ENCODE measurements at places on chromosomes 2 and 18.

- no peak for DNase-seq
- H3K27me3 ChIP-seq, result no peaks in the 10 kb centered on the region
- H3K36me3 ChIP-seq, result peaks cover 58% of the 10 kb centered on the region
- peak overlapping the region; percentile 73 for H3K27ac ChIP-seq
- H3K4me3 ChIP-seq, result no peak overlapping the region
- peaks cover 16% of the 10 kb centered on the region for H3K4me1 ChIP-seq
Observed at GRCh38 chr18:45876161-45876560, 50.7 kb downstream of the SIGLEC15 start.

DNA sequence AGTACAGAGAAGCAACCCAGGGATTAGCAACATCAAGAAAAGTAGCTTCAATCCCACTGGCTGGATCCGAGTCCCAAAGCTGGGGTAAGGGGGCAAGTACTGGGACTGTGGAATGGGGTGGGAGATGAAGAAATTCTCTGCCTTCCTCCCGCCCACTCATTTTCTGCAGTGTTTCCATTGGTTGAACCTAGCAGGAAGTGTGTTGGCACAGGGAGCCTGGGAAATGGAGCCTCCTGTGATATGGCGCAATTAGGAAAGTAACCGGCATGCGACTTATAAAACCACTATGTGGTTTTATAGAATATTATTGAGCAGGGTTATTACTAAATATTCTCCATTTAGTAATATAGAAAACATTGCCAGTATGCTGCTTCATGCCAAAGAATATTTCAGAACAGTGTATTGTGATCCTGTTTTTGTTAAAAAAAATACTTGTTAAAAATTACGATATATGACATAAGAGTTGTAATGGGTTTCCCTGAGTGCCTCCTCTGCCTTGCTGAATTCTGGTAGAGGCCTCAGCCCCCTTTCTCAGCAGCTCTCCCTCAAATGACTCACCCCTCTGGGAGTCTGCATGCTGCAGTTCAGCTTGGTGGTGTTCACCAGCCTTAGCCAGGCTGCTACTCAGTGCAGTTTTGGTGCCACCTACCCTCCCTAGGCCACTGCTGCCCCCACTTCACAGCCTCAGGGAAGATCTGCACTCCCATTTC is 60.5 kb downstream of the HK2 start:
- no peak for DNase-seq
- no peak overlapping the region for H3K4me3 ChIP-seq
- H3K27me3 ChIP-seq, result no peaks in the 10 kb centered on the region
- no peaks in the 10 kb centered on the region for H3K4me1 ChIP-seq

GRCh38 chr18:36809590-36810381 is 19.0 kb downstream of the TPGS2 start:
- H3K36me3 ChIP-seq, result peaks cover 74% of the 10 kb centered on the region
- H3K27ac ChIP-seq, result no peak overlapping the region
- H3K4me1 ChIP-seq, result peaks cover 16% of the 10 kb centered on the region
- no peaks in the 10 kb centered on the region for H3K27me3 ChIP-seq
- DNase-seq, result no peak
- no peak overlapping the region for H3K4me3 ChIP-seq

DNA sequence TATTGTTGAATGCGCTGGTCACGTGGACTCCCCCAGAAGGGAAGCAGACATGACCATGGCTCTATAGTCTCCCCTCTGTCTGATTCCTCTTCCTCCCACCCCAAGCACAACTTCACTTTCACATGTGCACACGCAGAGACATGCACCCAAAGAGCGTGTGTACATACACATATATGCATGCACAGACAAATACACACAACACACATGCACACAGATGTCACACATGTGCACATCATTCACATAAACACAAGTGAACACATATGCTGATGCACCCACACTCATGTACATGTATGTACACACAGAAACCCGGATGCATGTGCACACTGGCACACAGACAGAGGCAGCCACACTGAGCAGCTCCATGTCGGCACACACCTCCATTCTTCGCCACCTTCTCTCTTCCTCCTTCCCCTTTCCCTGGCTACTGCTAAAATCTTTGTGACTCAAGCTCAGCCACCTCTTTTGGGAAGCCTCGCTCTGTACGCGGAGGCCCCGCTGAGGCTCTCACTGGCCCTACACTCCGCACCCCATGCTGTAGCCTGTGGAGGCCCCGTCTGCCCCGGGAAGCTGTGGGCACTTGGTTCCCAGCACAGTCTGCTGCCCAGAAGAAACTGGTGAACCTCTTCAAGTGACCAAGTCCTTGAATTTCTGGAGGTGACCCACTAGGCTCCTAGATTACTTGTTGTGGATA is 101.6 kb upstream of the TEX51 start:
- peak; percentile 51 for DNase-seq
- no peak overlapping the region for H3K4me3 ChIP-seq
- no peaks in the 10 kb centered on the region for H3K4me1 ChIP-seq
- no peak overlapping the region for H3K27ac ChIP-seq

DNA sequence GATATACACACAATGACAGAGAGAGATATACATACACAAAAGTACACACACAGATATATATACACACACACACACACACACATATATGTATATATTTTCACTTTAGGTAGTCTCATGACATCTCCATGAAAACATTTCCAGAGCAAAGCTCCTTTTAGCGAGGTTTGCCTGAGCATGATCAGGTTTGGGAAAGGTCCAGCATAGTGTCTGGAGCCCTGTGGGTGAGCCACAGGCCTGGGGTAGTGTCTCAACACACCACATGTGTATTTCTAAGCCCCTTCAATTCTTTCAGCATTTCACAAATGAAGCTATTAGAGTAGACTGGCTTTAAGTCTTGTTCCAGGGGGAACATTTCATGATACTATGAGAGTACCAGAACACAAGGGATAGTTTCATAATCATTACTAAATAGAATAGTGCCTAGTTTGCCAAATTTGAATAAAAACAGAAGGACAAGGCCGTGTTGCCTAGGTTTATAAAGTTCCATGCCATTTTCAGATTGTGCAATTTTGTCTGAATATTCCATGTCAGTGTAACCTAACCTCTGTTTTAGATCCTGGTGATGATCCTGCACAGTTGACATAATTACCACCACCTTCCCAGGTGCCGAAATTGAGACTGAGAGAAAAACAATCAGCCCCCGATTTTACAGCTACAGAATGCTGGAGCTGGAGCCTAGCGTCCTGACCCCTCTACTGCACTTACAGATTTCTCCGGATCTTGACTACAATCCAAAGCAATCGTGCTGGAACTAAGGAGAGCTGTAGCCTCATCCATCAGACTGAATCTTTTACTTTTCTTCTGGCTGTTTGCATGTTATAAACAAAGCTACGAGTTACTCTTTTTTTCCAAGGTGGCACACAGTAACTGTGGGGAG is 332.7 kb downstream of the CYRIA start:
- H3K27ac ChIP-seq, result no peak overlapping the region
- H3K4me1 ChIP-seq, result no peaks in the 10 kb centered on the region
- no peak overlapping the region for H3K4me3 ChIP-seq
- no peaks in the 10 kb centered on the region for H3K36me3 ChIP-seq

DNA sequence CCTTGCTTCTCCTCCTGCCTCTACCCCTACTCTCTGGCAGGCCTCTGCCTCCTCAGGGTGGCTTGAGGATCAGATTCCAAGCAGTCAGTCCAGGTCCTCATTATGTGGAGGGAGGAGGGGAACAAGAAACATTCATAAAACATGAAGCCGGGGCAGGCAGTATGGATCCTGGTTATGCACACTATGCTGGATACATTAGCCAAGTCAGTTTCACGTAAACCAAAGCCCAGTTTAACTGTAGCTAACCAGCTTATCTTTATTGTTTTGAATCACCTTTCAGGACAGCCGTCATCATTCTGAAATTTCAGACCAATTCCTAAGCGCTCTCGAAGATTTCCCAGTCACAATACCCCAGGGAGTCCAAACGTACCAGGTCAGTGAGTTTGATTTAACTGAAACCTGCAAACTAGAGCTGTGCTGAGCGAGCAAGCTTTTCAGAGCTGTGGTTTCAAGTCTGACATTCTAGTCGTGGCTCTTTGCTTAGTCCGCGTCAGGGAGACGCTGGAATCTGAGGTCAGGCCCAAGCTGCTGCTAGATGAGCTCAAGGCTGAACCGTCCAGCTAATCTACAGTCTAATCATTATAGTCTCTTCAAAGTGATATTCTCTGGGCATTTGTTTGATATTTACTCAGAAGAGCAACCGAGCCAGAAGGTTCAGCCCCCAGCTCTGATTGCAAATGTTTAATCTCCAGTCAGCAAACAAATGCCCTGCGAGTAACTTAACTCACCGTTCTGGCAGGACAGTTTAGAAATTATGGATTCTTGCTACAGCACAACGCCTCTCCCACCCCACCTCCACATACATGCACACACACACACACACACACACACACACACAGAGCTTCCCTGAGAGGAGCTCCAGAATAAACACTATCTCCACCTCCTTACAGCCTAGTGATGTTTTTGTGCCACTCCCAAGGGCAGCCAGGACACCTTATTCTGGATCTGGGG is 63.8 kb upstream of the BZW1 start:
- H3K4me1 ChIP-seq, result no peaks in the 10 kb centered on the region
- no peaks in the 10 kb centered on the region for H3K27me3 ChIP-seq
- DNase-seq, result no peak
- no peak overlapping the region for H3K27ac ChIP-seq

DNA sequence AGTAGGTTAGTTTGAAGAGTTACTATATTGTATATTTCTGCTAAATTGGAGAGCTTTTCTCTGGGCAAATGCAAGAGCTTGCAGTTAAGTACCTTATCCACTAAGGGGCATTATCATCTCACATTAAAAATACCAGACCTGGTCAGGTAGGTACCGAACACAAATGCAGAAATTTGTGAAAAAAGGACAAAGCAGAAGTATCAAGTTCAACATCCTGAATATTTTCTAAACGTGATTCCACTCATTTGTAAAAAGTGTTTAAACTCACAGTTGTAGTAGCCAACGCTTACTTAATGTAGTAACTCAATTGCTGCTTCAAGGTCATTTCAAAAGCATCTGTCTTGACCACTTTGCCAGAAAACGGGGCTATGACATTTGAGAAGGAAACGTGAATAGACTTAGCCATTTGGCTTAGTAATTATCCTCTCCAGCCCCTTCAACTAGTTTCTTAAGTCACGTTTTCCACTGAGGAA is 52.1 kb downstream of the CYRIA start:
- H3K4me3 ChIP-seq, result no peak overlapping the region
- peaks cover 12% of the 10 kb centered on the region for H3K36me3 ChIP-seq
- peak overlapping the region; percentile 32 for H3K27ac ChIP-seq
- no peak for DNase-seq

DNA sequence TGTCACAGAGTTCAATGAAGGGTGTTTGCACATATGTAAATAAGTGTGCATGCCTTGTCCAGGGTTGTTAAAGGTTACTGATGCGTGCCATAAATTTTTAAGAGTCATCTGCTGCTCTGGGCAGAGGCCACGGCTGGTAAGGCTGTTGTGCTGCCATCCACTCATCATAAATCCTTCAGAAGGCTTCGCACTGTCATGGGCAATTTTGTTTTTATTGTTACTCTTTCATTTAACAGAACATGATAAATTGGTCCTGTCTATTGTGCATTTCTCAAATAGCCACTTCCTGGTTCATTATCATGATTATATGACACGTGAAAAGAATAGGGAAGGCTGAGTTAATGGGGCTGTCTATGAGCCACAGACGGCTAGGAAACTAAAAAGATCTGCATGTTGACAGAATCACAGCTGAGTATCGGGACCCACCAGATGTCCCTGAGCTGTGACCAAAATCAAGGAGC is 634.3 kb upstream of the SOX11 start:
- H3K27ac ChIP-seq, result no peak overlapping the region
- H3K4me1 ChIP-seq, result no peaks in the 10 kb centered on the region
- H3K36me3 ChIP-seq, result no peaks in the 10 kb centered on the region
- H3K27me3 ChIP-seq, result no peaks in the 10 kb centered on the region
- DNase-seq, result no peak

GRCh38 chr2:13676269-13676668 is 956.2 kb upstream of the LRATD1 start:
- H3K36me3 ChIP-seq, result no peaks in the 10 kb centered on the region
- DNase-seq, result no peak
- H3K27me3 ChIP-seq, result no peaks in the 10 kb centered on the region
- no peak overlapping the region for H3K4me3 ChIP-seq
- H3K4me1 ChIP-seq, result no peaks in the 10 kb centered on the region
- H3K27ac ChIP-seq, result no peak overlapping the region

DNA sequence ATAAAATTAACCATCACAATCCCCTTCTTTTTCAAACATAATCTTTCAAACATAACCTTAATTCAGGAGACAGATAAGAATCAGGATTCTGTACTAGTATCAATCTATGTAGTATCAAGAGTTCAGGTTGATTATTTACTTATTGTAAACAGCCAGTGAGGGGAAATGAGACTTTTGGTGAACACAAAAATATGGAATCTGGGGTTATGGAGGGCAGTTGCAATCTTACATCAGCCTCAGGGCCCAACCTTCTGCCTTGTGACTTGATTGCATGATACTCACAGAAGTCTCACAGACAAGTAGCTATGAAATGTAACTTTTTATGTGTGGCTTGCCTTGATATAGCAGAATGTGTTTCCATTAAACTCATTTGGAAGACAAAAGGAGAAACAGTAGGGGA is 262.7 kb upstream of the THSD7B start:
- no peaks in the 10 kb centered on the region for H3K4me1 ChIP-seq
- no peaks in the 10 kb centered on the region for H3K27me3 ChIP-seq
- no peak overlapping the region for H3K27ac ChIP-seq
- H3K4me3 ChIP-seq, result no peak overlapping the region

DNA sequence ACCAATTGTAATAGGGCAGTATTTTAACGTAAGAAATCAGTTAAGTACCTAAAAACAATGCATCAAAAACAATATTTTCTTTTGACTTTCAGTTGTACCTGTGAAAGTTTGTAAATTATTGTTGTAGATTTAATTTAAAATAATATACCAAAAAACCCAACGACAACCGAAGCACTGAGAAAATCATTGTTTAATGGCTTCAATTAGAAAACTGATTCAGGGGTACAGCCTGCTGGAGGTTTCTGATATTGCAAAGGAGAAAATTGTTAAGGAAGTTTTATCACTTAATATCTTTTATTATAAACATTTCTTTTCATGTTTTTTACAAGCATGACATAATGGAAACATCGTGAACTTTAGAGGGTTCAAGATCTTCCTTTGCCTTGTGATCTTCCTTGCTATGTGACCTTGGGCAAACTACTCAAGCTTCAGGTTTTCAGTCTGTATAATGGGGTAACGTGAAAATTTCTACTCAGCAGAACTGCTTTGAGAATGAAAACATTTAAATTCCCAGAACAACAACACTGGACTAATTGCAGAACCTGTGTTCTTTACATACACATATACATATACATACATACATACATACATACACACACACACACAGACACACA is 76.3 kb upstream of the GLS start:
- H3K4me3 ChIP-seq, result no peak overlapping the region
- no peak for DNase-seq
- no peaks in the 10 kb centered on the region for H3K4me1 ChIP-seq
- H3K27me3 ChIP-seq, result no peaks in the 10 kb centered on the region
- no peaks in the 10 kb centered on the region for H3K36me3 ChIP-seq

- H3K27me3 ChIP-seq, result no peaks in the 10 kb centered on the region
- no peak overlapping the region for H3K27ac ChIP-seq
- no peaks in the 10 kb centered on the region for H3K36me3 ChIP-seq
- DNase-seq, result no peak
Observed at GRCh38 chr2:205189301-205189700, 493.0 kb upstream of the NRP2 start.

- no peaks in the 10 kb centered on the region for H3K27me3 ChIP-seq
- peaks cover 31% of the 10 kb centered on the region for H3K36me3 ChIP-seq
- no peak overlapping the region for H3K27ac ChIP-seq
- H3K4me1 ChIP-seq, result no peaks in the 10 kb centered on the region
Observed at GRCh38 chr2:6845312-6845711, 20.4 kb downstream of the CMPK2 start.

GRCh38 chr2:112661656-112662305 is 16.0 kb downstream of the SLC20A1 start:
- no peaks in the 10 kb centered on the region for H3K36me3 ChIP-seq
- H3K27me3 ChIP-seq, result no peaks in the 10 kb centered on the region
- no peaks in the 10 kb centered on the region for H3K4me1 ChIP-seq
- DNase-seq, result no peak
- no peak overlapping the region for H3K27ac ChIP-seq

All from spleen (tissue), 13 donors.